ENCODE measurements at places on chromosomes 12 and 14. TPM values are rescaled to one million over a fixed set of nuclear protein-coding genes. Genes with fewer than 3 reads are reported as not detected.

DNA sequence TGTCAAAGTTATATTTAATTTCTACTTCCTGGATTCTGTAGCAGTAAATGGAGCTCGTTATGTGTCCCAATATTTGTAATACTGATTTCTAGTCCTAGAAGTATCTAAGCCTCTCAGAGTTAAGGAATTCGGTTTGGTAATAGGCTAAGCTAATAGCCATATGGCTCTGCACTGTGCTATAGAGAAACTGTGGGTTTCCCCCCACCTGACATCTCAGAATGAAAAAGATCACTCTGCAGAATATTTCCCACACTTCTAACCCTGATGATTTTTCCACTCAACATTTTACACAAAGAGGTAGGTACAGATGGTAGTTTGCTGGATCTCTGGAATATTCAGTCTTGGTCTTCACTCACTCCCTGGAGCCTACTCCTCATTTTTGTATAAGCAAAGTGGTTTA, 71.2 kb downstream of the BORCS5 start:
- DNase-seq, result no peak

DNA sequence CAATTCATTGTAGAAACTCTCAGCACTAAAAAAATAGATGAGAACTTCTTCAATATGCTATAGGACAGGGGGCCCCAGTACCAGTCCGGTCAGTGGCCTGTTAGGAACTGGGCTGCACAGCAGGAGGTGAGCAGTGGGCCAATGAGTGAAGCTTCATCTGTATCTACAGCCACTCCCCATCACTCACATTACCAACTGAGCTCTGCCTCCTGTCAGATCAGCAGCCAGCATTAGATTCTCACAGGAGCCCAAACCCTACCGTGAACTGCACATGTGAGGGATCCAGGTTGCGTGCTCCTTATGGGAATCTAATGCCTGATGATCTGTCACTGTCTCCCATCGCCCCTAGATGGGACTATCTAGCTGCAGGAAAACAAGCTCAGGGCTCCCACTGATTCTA, 15.7 kb upstream of the ANO2 start:
- no peak for DNase-seq

GRCh38 chr12:109191621-109192250, 75.3 kb downstream of the ACACB start:
- DNase-seq, result no peak

The ACOT4 gene
- total RNA-seq, result 1.2 TPM

The TSPAN9 gene
- total RNA-seq, result 34.3 TPM

DNA sequence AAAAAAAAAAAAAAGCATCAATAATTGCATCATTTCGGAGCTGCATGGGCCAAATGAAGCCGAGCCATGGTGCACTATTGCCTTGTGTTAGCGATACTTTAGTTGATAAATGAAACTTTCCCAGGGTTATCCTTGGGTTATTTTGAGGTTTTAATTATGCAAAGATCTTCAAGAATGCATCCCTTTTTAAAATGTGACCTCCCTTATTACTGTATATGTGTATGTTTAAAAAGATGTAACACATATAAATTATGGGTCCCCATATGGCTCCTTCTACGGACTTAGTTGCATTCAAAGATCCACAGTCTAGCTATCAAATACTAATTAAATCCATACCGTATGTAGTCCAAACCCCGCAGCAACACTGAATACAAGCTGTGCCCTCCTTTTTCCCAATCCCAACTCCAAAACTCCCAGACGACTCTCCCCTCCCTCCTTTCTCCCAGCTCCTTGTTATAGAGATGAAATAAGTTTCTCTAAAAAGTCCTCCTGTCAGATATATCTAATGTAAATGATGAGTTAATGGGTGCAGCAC, 129.3 kb upstream of the MAP1LC3B2 start:
- DNase-seq, result peak; percentile 80

GRCh38 chr14:65783101-65783500, 370.6 kb downstream of the FUT8 start:
- DNase-seq, result no peak

The MEG3 gene
- 486 TPM for total RNA-seq

GRCh38 chr12:1339618-1340319, 254.6 kb downstream of the FBXL14 start:
- DNase-seq, result no peak

DNA sequence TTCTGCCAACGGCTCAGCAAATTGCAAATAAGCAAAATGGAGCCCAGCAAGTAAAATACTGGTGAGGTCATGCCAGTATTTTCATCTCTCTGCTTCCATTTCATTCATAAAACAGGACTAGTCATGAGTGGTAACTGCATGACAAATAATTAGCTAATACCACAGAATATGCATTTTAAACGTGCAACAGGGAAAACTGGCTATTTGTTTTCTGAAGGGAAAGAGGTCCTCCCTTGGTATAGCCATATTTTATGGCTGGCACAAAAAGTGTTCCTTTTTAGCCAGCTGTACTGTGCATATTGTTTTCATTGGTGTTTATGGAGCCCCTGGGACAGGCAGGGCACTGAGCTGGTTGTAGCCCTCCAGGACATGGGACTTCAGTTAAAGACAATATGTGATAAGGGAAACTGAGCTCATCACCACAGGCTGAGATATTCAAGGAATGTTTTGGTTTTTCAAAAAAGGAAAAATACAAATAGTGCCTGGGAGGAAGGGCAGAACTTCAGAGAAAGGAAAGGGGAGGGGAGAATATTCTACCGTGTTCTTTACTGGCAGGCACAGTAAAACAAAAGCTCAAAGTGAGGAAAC, 26.1 kb upstream of the FOXN3 start:
- no peak for DNase-seq
